ENCODE measurements at places on chromosomes 2 and 18. TPM values are rescaled to one million over a fixed set of nuclear protein-coding genes. Genes with fewer than 3 reads are reported as not detected.

Gene OSR1
- total RNA-seq = not detected

Gene NEU4
- 0.20 TPM for total RNA-seq

Gene LDLRAD4
- total RNA-seq = 40.3 TPM

Gene CCDC74A
- total RNA-seq = 4.9 TPM

DNA sequence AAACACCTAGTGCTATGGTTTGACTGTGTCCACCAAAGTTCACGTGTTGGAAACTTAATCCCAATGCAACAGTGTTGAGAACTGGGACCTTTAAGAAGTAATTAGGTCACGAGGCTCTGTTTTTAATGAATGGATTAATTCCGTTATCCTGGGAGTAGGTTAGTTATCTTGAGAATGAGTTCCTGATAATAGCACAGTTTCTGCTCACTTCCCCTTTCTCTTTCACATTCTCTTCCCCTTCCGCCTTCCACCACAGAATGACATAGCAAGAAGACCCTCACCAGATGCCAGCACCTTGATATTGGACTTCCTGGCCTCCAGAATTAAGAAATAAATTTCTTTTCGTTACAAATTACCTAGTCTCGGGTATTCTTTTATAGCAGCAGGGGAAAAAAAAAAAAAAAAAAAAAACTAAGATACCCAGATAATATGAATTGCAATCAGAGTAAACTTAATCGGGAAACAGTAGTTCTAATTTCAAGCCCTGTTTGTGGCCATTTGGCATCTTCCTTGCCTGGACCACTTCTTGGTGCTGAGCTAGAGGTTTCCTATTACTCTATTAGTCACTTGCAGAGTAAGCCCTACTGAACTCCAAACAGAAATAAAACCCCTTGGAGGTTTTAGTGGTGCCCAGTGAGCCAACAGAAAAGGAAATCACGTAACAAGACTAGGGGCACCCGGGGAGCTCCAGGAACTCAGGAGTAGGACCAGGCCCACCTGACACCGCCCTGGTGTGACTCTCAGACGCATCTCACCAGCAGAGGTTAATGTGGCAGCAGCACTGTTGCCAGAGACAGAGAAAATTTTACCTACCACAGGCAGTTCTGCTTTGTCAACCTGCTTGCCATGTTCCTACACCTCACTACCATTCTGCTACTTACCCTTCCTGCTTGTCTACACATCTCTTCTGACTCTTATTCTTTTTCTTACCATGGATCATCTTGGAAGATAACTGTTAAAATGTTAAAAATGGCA lies 147.6 kb upstream of the CAB39 start:
- DNase-seq = no peak
- peaks cover 11% of the 10 kb centered on the region for H3K36me3 ChIP-seq
- no peaks in the 10 kb centered on the region for H3K27me3 ChIP-seq
- H3K4me3 ChIP-seq = no peak overlapping the region

DNA sequence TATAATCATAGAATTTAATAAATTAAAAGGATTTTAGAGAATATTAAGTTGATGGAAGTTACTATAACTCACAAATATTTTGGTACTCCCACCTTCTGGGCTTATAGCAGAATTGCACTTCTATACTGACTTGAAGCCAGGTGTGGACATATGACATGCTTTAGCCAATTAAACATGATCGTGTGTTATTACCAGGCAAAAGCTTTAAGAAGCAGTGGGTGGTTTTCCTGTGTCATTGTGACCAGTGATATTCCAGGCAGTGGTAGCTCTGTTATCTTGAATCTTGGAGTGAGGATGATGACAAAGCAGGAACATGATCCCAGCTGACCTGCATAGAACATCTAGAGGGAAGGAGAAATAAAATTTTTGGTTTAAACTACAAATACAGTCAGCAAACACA lies 370.9 kb upstream of the ZEB2 start:
- H3K36me3 ChIP-seq = no peaks in the 10 kb centered on the region
- H3K27ac ChIP-seq = no peak overlapping the region
- H3K4me3 ChIP-seq = no peak overlapping the region
- H3K4me1 ChIP-seq = no peaks in the 10 kb centered on the region
- DNase-seq = no peak

GRCh38 chr2:156787517-156787916 lies 351.3 kb downstream of the GPD2 start:
- DNase-seq = no peak
- no peak overlapping the region for H3K4me3 ChIP-seq
- H3K4me1 ChIP-seq = no peaks in the 10 kb centered on the region
- H3K36me3 ChIP-seq = no peaks in the 10 kb centered on the region
- H3K27ac ChIP-seq = no peak overlapping the region

DNA sequence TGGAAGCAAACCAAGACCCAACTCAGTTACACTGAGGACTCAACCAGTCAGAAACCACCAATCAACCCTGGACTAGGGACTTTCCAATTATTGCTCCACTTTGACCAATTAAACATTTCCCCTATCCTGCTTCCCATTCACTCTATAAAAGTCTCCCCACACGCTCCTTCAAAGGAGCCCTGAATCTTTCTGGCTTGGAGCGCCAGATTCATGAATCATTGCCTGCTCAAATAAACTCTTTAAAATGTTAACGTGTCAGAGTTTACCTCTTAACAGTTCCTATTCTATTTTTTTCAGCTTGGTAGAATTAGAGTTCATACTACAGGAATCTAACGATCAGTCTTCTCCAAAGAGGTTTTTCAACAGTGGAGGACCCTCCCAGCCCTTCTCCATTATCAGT lies 20.7 kb upstream of the SULT1C2 start:
- H3K4me3 ChIP-seq = no peak overlapping the region
- no peak for DNase-seq
- H3K27ac ChIP-seq = no peak overlapping the region
- H3K4me1 ChIP-seq = no peaks in the 10 kb centered on the region
- no peaks in the 10 kb centered on the region for H3K36me3 ChIP-seq
- H3K27me3 ChIP-seq = peaks cover 12% of the 10 kb centered on the region

Measured in activated naive CD8-positive, alpha-beta T cell treated with anti-CD3 and anti-CD28 coated beads, Interleukin-2, amount 10 ng/mL, durations not matched to agents 7 days and 5 days (primary cell).